CD8-positive, alpha-beta memory T cell (primary cell): ENCODE measurements at places on chromosomes 2 and 18.

DNA sequence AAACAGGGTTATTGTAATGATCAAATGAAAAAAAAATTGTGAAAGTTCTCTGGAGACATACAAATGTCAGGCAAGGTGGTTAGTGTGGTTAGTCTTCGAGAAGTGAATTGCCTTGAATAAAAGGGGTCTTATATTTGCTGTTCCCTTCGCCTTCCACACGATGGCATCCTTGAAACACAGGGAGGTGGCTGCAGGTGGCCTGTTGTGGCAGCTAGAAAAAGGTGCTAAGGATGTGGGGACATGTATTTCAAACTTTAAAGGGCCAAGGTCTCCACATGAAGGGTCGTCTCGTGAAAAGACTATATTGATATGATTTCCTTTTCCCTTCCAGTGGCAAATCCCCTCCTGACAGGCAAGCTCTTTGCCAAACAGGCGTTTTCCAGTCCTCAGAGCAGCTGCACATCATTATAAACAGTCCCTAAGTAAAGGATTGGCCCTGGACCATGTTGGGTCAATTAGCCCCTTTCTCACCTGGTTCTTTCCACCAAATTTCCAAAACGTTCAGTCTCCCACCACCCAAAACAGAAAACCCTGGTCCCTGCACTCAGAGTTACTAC is 68.5 kb downstream of the COPS8 start:
- DNase-seq, result peak; percentile 35

DNA sequence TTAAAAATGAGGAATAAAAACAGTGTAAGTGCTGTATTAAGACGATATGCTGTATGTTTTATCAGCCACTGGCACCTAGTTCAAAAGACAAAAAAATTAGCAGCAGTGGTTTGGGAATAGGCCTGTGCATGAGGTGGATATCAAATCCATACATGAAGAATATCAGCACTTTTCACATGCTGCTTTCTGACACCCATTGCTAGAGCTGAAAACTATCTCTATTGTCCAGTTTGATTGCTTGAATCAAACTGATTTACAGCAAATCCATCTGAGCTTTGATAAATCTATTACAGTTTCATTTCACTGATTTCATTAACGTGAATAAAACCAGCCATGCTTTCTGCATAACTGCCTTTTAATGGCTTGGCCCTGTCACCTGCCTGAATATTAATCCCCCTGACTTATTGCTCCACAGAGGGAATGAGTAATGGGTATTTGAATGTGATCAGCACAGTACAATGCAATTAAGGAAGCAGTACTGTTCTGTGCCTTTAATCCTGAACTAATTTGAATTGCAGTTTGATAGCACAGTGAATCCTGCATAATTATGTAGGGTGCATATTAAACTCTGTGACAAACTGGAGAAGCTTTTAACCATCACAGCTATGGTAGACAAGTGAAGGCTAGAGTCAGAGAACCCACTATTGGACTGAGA is 154.0 kb downstream of the GPD2 start:
- no peak for DNase-seq

DNA sequence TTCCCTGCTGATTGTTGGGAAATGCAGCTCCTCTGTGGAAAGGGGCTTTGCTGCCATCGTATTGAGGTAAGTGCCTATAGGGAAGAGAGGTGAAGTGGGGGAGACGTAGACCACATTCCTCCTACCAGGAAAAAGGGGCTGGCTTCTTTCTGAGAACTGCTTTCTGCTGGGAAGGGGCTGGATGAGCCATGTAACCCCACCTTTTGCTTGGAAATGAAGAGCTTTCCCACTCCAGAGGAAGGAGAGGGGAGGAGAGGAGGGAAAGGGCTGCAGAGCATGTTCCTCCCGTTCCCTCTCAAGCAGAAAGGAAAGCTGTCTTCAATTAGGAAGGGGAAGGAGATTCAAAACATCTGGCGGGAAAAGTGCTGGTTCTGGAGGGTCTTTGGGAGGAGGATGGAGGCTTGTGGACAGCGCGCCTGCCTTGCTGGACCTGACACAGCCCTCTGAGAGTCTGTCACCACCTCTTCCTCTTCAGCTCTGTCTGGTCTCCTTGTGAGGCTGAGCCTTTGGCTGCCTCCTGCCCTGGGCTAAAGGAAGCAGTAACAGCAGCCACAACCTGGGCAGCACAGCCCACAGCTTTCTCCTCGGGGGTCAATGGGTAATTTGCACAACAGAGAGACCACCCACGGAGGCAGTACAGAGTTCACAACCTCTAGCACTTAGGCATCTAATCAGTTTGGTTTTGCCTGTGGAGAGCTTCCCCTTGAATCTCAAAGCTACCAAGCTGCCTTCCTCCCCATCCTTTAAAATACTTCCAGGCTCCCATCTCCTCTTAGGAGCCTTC is 410.0 kb upstream of the TNP1 start:
- DNase-seq, result no peak

- DNase-seq, result no peak
Observed at GRCh38 chr2:203346612-203347011, 18.4 kb downstream of the ABI2 start.
